ENCODE measurements at places on chromosomes 12 and 14. TPM values are rescaled to one million over a fixed set of nuclear protein-coding genes. Genes with fewer than 3 reads are reported as not detected.

Gene KTN1
- total RNA-seq, result 167 TPM

DNA sequence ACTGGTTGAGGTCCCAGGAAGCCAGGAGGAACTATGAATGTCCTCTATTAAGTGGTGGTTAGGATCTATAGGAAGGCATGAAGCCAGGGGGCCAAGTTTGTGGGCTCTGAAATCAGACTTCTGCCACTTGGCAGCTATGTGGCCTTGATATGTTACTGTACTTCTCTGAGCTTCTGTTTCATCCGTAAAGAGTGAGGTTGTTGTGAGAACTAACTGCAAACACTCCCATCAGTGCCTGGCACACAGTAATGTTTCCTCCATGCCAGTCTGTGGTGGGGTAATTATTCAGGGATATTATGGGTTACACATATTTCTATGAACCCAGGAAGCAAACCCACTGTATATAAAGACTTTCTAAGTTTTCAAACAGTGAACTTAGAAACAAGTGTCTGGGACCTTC lies 57.4 kb downstream of the PLXNC1 start:
- DNase-seq, result no peak

- no peak for DNase-seq
Observed at GRCh38 chr14:74148705-74149104, 63.9 kb downstream of the LIN52 start.

DNA sequence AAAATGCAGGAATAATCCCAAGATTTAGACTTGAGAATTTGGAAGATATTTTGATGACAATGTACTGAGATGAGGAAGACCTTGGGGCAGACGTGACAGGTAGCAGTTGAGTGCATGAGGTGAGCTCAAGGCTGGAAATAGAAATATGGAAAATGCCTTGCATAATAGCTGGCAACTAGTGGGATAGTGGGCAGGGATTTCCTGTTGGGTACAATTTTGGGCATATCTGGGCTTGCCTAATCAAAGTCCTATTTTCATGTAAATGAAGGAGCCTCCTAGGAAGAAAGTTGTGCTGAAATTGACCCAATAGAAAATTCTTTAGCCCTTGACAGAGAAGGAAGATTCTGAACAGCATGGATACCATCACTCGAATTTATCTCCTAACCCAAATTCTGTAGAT lies 6.4 kb upstream of the GLIPR1 start:
- no peak for DNase-seq

GRCh38 chr14:55766071-55766470 lies 186.1 kb downstream of the KTN1 start:
- DNase-seq, result no peak

DNA sequence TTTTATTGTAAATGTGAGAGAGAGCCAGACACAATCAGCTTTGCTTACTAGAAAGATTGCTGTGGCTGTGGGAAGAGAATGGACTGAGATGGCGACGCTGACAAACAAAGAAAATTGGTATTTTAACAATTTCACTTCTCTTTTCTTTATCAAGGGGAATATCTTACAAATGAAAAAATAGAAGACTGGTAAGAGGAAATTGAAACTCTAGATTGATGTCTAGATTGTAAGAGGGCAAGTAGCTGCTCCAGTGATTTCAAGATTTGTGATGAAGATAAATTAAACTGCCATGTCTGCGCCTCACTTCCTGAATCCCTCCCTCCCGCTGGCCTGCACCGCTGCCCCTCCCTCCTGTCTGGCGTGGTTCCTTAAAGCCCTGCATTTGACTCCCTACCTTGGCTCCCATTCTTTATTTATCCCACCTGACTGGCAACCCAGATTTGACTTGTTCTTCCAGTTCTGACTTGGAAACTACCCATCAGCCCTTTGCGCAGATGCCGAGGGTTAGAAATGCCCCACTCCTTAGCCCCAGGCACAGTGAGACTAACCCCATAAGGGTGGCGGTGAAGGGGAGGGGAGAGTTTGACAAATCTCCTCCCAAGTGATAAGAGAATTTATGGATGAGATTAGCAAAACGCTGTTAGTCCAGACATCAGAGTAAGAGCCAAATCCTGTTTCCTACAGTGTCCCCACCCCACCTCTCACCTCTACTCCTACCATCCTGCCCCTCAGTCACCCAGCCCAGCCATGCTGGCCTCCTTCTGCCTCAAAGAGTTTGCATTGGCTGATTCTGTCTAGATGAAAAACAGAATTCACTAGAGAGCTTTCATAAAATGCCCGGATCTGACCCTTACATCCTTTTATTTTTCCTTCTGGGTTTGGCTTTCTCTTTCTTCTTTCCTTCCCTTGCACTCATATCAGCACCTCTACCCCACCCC lies 125.3 kb upstream of the ATF7IP start:
- DNase-seq, result no peak

GRCh38 chr12:96365604-96366380 lies 34.4 kb downstream of the CDK17 start:
- DNase-seq, result peak; percentile 61

Data from fibroblast of villous mesenchyme (primary cell).